Spinal cord (tissue), 10 donors: ENCODE measurements at places on chromosomes 1 and 21. TPM values are rescaled to one million over a fixed set of nuclear protein-coding genes. Genes with fewer than 3 reads are reported as not detected.
A peak's percentile ranks its signal among the peaks of the same experiment; 100 is the strongest.

GRCh38 chr1:174051956-174052355 is 29.8 kb upstream of the RC3H1 start:
- peak; percentile 18 for DNase-seq

DNA sequence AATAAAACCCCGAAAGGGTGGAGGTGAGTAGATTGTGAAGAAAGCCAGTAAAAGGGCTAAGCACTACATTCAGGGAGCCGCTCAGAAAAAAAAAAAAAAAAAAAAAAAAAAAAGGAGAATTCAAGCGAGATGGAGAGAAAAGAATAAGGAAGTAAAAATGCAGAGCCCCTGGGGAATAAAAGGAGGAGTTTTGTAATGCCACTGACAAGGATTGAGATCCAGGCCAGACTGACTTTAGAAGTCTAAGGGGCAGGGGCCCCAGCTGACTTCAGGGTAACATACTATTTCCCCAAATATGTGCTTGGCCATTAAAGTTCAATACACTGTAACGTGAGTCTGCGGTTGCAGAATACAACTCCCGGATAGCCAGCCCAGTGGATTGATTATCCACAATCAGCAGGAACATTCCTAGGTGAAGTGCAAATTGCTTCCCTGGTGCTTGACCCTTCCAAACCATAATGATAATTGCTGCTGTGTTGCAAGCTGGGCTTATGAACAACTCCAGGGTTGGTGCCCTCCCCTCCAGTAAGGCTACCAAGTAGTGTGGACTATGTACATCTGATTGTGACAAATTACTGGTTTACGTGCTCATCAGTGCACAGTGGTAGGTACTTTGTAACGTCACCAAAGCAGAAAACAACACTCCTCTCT is 30.7 kb upstream of the RRP15 start:
- DNase-seq = no peak

- no peak for DNase-seq
Measured at GRCh38 chr1:101532377-101532776, 295.6 kb downstream of the S1PR1 start.

DNA sequence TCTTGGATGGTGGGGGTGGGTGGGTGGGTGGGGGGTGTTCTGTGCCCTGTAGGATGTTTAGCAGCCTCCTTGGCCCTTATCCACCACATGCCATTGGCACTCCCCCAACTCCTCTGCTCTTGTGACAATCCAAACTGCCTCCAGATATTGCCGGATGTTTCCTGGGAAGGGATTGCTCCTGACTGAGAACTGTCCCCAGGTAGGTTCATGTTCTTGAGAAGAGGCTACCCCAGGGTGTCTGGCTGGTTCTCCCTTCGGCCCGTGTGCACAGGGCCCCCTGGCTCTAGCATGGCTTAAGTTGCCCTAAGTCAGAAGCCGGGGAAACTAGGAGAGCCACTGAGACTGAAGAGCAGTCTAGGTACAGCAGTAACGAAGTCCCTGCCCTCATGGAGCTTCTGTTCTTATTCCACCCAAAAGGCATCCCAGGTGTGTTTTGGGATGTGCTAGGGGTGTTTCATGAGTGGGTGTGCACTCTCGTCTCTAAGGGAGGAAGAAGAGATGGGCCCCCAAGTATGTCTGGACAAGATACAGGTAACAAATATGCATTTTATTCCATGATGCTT is 19.8 kb upstream of the THRAP3 start:
- no peak for DNase-seq

VPS72 gene
- total RNA-seq = 67.7 TPM

GRCh38 chr1:220775240-220775853 is 11.4 kb upstream of the MTARC1 start:
- DNase-seq = peak; percentile 62

TMEM54 gene
- 7.1 TPM for total RNA-seq

DNA sequence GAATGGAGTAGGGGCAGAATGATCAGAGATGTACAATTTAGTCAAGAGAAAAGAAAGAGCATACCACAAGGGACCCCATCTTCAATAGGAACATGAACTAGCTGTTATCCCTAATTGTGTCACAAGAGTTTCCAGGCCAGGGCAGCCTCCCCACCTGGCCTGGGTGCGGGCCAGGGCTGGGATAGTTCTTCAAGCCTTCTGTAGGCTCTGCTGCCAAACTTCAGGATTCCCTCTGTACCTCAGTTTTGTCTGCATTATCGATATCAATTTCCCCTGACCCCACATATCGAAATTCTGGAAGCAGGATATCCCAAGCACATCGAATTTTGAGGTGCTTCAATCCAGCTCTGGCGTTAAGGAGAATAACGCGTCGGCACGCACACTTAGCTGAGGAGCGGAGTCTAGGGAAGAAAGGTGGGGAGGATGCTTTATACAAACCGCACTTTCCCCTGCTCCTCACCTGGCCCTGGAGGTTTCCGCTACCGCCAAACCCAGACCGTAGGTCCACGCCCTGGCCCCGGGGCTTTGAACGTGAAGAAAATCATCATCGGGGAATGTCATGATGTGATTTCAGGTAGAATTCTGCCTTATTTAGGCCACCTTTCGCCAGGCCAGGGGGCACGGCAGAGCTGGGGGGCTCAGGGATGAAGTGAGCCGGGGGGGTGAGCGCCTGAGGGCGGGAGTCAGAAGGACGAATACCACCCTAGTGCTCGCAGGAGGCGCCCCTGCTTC is 7.4 kb downstream of the HLX start:
- DNase-seq = no peak

VWA5B1 gene
- total RNA-seq = 10.4 TPM

GRCh38 chr1:156247460-156248322 is at the start of gene PAQR6:
TSS of gene PAQR6 (minus strand) at chr1:156248056. CDS start at chr1:156246731, 1,325 bp downstream.
- peak; percentile 44 for DNase-seq

DPYD gene
- 25.5 TPM for total RNA-seq

DNA sequence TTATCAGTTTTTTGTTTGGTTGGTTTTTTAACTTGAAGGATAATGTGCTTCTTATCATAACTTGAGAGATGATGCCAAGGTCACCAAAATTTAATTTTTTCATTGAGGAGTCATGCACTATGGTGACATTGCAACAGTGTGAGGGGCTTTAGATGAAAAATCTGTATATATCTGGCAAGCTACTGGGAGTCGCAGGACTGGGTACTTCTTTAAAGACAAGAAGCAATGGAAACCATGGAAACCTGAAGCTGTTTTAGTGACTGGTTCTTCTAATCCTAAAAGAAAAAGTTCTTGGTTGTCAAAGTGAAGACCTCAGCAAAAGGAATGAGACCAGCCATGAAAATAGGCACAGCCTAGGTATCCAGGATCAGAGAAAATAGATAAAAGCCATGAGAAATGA is 31.1 kb downstream of the ZC3H11B start:
- DNase-seq = no peak

DNA sequence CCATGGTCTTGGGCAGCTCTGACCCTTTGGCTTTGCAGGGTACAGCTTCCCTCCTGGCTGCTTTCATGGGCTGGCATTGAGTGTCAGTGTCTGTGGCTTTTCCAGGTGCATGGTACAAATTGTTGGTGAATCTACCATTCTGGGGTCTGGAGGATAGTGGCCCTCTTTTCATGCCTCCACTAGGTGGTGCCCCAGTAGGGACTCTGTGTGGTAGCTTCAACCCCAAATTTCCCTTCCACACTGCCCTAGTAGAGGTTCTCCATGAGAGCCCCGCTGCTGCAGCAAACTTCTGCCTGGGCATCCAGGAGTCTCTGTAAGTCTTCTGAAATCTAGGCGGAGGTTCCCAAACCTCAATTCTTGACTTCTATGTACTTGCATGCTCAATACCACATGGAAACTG is 494.5 kb upstream of the LRRC7 start:
- DNase-seq = no peak

- DNase-seq = no peak
Measured at GRCh38 chr1:24926563-24927249, 3.4 kb downstream of the RUNX3 start.

DNA sequence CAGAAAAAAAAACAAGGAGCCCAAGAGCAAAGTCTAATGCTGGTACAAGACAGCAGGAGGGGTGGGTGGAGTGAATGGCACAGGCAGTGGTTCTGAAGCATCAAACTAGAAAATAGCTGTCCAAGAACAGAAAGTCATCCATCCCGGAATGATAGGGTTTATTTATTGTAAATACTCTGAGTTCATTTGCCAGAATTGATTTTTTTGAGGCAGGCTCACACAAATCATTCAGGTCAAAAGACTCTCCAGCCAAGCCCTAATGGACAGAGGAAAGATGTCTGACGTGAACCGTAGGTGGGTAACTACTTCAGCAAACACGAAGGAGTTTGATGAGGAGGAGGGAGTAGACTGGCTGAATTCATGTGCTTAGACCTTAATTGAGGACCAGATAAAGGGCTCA is 13.8 kb upstream of the DISP1 start:
- DNase-seq = no peak

- peak; percentile 61 for DNase-seq
Measured at GRCh38 chr1:103788377-103788776, 38.7 kb downstream of the AMY1C start.

TCHHL1 gene
- total RNA-seq = not detected

CDKN2C gene
- 17.1 TPM for total RNA-seq

DNA sequence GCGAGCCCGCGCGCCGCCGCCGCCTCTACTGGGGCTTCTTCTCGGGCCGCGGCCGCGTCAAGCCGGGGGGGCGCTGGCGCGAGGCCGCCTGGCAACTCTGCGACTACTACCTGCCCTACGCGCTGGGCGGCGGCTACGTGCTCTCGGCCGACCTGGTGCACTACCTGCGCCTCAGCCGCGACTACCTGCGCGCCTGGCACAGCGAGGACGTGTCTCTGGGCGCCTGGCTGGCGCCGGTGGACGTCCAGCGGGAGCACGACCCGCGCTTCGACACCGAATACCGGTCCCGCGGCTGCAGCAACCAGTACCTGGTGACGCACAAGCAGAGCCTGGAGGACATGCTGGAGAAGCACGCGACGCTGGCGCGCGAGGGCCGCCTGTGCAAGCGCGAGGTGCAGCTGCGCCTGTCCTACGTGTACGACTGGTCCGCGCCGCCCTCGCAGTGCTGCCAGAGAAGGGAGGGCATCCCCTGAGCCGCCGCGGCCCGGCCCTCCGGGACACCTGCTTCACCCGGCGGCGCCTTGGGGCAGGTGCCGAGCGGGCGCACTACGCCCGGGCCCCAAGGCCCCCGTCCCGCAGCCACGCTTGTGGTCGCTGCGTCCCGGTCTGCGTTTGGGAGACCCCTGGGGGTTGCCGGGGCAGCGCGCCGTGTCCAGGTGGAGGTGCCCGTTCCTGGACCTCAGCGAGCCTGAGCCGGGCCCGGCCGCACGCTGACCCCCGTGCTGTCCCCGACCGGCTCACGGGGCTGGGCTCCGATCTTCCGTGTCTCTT is 944 bp downstream of the B3GALT6 start:
- DNase-seq = no peak

GRCh38 chr1:97634758-97635157 is 286.1 kb downstream of the DPYD start:
- DNase-seq = no peak

DNA sequence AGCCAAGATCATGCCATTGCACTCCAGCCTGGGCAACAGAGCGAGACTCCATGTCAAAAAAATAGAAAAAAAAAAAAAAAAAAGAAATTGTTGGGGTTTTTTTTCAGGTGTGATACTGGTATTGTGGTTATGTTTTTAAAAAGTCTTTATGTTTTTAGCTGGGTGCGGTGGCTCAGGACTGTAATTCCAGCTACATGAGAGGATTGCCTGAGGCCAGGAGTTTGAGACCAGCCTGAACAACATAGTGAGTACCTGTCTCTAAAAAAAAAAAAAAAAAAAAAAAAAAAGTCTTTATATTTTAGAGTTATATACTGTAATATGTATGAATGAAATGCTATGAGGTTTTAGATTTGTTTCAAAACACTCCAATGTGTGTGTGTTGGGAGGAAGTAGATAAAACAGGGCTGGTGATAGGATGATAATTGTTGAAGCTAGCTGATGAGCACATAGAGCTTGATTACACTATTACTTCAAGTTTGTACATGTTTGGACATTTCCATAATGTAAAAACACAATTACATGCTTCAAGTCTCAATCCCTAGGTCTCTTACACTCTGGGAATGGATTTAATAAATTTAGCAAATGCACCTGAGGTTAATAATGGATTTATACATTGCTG is 30.2 kb upstream of the ATP5PO start:
- no peak for DNase-seq

- no peak for DNase-seq
Measured at GRCh38 chr1:35714921-35715567, 3.6 kb downstream of the C1orf216 start.

DNA sequence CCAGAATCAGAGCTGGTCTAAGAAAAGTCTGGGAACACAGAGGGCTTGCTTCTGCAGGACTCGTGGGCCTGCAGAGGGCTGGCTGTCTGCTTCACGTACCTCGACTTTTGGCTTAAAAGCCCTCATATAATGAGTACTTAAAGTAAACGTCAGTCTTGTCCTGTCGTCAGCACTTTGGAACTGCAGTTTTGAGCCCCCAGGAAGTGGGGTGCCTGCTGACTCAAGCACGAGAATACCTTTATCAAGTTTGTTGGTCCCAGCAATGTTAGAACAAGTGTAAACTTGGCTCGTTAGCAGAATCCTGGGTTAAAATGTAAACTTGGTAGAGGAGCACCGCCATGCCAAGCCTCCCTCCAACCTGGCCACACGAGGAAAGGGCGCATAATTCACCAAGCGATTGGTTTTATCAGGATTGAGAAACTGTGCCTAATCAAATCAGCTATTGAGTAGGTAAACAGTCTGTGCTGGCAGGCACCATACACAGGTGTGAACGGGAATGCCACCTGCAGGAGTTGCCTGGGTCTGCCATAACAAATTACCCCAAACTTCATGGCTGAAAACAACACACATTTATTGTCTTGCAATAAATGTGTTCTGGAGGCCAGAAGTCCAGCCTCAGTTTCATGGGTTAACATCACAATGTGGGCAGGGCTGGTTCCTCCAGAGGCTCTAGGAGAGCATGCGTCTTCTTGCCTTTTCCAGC is 45.0 kb upstream of the FHAD1 start:
- DNase-seq = no peak

GRCh38 chr1:25875154-25875855 is at the start of gene PAQR7:
TSS of gene PAQR7 (minus strand) at chr1:25875708. CDS start at chr1:25863839, 11,869 bp downstream.
- peak; percentile 52 for DNase-seq

TBX19 gene
- total RNA-seq = 0.50 TPM

FMOD gene
- 93.3 TPM for total RNA-seq

- no peak for DNase-seq
Measured at GRCh38 chr21:15445327-15445726, 284.5 kb upstream of the USP25 start.

GRCh38 chr1:238336531-238336930 is 445.8 kb upstream of the ZP4 start:
- DNase-seq = no peak
